Stimulated activated naive B cell treated with anti-CD40 and anti-IgM and Interleukin-4, amounts not matched to agents 10 μg/mL and 1 μg/mL and 100 μg/mL, for 72 hours (primary cell): ENCODE measurements at places on chromosomes 7 and 10.

- DNase-seq, result no peak
Measured at GRCh38 chr10:64394744-64395143, 873.5 kb downstream of the REEP3 start.

DNA sequence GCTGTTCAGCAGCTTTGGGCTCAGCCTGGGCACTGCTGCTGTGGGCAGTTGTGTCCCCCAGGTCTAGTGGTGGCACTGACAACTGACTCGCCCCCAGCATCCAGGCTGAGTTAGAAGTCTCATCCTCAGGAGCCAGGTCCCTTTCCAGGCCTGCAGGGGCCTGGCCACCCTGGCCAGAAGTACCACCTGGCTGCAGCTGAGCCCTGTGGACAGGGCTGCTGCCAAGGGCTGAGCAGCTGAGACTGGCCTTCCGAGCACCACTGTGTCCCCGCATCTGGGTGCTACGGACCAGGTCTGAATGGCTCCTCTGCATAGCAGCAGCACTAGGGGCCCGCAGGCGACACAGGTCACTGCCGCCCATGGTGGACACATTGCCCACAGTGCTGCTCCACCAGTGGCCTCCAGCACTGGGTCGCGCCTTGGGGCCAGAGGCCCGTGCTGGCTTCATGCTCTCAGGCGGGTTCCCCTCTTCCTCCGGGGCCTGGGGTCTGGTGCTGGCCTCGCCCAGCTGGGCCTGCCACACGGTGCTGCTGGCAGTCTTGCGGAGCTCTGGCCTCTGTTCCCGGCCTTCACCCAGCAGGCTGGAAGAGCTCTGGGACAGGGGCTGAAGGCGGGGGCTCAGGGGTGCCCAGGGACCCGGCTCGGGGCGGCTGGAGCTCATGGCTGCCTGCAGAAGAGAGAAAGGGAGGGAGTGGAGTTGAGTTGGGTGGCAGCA is 6.2 kb downstream of the GPRIN2 start:
- DNase-seq, result no peak

- DNase-seq, result no peak
Measured at GRCh38 chr7:55363386-55364170, 1.6 kb upstream of the LANCL2 start.

- peak; percentile 66 for DNase-seq
Measured at GRCh38 chr7:151351967-151352366, 10.4 kb downstream of the NUB1 start.

GRCh38 chr10:87818505-87819288 is 671 bp upstream of the ATAD1 start:
- peak; percentile 74 for DNase-seq

- no peak for DNase-seq
Measured at GRCh38 chr7:73572767-73573186, 5.6 kb downstream of the TBL2 start.

- DNase-seq, result no peak
Measured at GRCh38 chr7:131501422-131501821, 55.0 kb downstream of the PODXL start.

DNA sequence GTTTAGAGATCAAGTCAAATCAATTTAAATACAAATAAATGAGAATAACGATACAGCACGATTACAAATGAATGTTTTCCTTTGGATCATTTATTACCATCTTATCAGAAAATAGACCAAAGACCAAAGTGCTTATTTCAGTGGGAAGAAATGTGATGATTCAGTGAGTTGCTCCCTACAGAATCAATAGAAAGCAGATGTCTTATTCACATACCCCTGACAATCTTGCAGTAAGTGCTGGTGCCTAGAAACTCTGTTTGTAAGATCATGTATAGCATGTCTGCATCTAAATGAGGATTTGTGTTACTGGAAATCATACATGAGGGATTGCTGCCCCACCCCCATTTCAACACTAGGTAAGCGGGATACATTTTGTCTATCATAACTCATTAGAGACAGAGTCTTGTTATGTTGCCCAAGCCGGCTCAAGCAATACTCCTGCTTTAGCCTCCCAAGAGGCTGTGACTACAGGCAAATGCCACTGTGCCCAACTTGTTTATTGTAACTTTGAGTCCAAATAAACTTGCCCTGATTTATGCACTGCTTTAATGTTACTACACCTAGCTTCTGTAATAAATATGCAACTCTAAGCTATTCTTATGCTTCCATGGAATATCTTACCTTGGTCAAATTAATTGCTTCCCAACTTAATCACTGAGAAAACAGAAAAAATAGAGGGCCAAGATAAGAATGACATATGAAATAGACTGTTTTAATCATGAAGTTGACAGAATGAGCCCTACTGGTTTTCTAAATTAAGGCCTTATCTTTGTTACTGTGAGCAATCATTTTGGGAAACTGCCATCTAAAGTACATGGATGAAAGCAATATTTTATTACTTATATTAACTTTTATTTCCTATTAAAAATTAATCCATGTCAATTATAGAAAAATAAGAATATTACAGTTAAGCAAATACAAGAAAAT is 82.5 kb downstream of the AHR start:
- DNase-seq, result no peak

DNA sequence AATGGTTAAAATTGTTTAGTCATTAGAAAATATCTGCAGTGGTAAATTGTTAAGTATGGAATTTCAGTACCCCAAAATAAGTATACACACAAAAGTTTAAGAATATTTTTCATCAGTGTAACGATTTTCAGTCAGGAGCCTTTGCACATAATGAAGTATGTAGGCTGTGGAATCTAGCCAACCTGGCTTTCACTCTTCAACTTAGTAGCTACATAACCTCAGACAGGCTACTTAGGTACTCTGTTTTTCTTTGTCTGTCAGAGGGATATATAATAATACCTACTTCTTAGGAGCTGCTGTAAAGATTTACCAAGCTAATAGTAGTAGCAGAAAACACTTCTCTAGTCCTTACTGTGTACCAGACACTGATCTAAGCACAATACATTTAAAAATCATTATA is 137.5 kb downstream of the ZEB1 start:
- no peak for DNase-seq

DNA sequence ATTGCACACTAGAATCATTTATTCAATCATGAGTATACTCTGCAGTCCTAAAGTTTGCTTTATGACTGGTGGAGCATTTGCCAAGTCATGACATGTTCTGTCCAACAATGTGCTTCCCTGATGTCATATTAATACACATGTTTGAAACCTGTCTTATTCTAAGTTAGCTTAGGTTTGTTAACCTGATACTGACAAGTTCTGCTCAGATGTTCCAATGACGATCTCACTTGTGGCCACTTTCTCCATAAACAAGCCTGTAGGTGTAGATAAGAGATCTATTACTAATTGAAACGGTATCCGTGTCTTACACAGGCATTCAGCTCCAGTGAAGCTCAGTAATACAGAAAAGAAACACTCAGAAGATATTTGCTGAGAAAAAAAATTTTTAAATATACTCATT is 64.9 kb downstream of the GPR37 start:
- no peak for DNase-seq

DNA sequence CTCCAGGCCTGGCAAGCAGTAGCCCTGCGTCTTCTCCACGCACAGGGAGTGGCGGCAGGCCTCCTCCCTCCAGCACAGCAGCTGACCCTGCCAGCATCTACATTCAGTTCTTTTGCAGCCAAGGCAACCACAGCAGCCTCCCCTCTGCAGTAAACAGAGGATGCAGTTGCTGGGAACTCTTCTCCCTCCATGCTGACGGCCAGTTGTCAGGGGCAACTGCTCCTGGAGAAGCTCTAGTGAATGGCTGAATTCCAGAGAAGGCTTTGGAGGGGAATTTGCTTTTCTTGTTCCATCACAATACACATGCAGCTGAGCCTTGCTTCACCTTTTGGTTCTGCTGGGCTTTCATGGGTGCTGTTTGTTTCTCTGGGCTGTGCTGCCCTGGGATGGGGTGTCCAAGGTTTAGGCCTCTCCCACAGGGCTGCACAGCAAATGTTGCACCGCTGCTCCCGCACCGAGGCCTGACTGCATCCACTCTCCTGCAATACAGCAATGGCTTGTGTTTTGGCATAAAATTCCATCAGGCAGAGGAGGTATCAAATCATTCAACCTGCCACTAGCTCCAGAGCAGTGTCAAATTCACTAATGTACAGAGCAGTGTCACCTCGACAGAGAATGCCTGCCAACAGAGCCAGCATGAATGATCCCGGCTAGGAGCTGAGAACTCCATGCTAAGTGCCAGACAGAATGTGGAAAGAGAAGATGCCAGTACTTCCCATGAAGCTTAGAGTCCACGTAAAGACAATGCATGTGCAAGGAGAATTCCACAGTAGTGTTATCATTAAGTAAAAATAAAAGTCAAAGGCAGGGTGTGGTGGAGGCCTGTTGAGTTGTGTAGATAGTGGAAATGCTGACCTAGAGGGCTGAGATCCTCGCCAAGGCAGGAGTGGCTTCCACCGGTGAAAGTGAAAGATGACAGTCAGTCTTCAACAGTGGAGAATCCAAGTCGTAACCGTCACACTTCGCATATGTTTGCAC is 399.6 kb downstream of the DPP6 start:
- no peak for DNase-seq

GRCh38 chr10:71413581-71413980 is 16.9 kb downstream of the CDH23 start:
- no peak for DNase-seq

DNA sequence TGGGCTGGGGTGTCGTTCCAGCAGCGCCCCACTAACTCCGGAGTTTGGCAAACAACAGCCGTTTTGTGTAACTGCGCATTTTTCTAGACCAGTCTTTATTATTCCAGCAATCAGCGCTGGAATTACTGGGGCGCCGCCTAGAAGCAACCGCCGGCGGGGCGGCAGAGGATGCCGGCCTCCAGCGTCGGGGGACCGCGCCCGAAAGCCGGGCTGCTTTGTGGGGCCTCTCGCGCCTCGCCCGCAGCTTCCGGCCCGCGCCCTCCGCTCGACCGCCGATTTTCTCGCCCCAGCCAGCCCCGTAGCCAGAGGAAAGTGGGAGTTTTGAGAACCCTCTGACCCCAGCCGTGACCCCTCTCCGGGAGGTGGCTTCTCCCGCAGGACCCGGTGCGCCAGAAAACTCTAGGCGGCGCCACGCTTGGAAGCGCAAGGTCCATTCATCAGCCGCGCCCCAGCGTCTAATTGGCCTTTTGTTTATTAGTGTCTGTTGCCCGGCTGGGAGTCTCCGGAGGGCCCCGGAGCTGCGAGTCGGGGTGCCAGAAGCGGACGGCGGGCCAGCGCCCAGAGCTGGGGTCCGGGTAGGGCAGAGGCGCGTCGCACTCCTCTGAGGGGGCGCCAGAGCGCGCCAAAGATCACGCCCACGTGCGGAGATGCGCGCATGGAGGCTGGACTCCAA is 10.7 kb downstream of the EMX2 start:
- DNase-seq, result no peak

GRCh38 chr7:24572997-24573553 is at the start of gene PALS2:
Gene PALS2 (plus strand): TSS chr7:24573452. CDS start chr7:24623668, 50,216 bp downstream.
- peak; percentile 68 for DNase-seq

DNA sequence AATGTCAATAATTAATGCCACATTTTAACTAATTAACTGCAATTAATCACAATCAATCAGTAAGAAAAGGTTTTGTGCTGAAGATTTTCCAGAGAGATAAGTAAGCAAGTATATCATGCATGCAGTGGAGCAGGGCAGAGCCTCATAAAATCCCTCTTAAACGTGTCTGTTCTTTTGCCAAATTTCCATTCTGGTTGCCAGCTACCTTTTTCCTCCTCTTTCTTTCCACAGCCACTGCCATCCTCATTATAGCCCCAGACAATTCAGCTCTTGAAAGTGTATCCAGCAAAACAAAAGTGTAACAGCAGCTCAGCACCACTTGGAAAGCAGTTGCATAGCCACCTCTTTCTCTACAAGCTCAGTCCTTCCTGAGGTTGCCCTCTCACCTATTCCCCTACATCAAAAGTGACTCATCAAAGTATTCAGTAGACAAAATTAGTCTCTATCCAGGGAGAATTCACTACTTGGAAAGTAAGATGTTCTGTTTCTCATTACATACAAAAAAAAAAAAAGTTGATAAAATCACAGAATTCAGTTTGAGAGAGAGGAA is 26.9 kb upstream of the EPHB6 start:
- no peak for DNase-seq

GRCh38 chr7:82605247-82605864 is 161.8 kb upstream of the CACNA2D1 start:
- no peak for DNase-seq

- DNase-seq, result no peak
Measured at GRCh38 chr10:15220445-15220844, 52.0 kb upstream of the NMT2 start.

DNA sequence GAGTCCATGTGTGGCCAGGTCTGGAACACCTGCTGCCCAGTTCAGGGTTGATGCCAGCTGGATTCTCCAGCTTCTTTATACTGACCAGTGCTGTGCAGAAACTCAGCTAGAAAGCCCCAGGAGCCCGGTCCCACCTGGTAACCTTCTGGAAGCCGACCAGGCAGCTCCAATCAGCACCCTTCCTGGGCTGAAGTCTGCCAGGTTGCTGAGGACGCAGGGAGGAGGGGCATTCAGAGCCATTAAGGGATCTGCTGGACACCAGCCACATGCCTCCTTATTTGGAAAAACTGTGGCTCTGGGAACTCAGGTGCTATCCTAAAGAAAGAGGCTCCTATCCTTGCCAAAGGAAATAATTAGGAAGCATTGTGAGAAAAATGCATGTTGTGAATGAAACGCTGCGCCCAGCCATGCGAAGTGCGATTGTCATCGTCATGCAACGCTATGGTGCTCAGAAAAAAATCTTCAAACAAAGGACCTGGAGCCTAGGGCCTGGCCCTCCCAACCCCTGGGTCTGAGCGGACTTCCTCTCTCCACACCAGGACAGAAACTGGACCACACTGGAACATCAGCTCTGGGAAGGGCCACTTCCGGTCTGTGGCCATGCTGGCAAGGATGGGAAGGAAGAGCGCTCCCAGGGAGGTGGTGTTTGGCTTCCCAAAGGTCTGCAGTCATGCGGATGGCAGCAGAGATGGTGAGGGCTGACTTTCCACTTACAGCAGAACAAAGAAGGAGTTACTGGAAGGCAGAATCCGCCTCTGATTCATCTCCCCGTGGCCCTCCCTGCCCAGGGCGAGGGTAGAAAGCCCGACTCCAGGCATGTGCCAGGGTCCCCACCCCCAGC is 90.1 kb downstream of the FAM53B start:
- no peak for DNase-seq

DNA sequence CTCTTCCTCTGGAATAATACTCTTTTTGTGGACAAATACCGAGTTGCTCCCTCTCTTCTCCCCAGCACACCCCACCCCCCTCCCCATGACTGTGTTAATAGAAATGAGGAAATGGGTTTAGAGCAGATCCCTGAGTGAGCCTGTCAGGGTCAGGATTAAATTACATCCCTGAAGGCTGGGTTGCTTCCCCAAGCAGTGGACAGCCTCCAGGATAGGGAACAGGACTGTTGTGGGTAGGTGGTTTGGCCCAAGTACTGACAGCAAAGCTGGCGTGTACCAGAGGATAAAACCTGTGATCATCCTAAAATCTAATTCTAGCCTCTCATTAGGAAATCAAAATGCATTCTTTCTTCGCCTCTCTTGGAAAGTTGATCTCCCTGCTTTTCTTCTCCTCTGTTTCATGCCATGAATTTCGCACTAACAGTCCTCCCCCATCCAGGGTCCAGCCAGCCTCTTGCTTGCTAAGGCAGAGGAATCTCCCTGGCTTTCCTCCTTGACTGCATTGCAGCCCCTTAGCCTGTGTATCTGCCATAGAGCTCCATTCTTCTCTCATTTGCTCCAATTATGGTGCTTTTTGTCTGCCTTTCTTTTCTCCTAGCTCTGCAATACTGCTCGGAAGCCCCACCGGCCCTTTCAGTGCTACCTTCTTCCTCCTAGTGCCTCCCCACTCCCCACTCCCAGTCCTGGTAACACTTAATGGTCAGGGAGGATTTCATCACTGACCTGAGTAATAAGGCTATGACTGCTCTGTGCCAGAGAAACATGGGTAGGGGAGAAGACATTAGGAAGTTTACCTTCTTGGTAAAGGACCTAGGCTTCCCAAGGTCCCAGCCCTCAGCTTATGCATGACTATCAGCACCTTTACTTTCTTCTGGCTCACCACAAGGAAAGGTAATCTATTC is 8.4 kb downstream of the LRRC4 start:
- no peak for DNase-seq
